Left renal pelvis (tissue), 4 donors: ENCODE measurements at places on chromosomes 2 and 18. TPM values are rescaled to one million over a fixed set of nuclear protein-coding genes. Genes with fewer than 3 reads are reported as not detected.

The UGT1A10 gene
- polyA plus RNA-seq = not detected

The DHRS9 gene
- polyA plus RNA-seq = 0.89 TPM

The DNER gene
- 51.8 TPM for polyA plus RNA-seq

The POTEC gene
- 0.03 TPM for polyA plus RNA-seq

The LRATD1 gene
- 25.8 TPM for polyA plus RNA-seq

The DYTN gene
- not detected for polyA plus RNA-seq

The SERPINB2 gene
- polyA plus RNA-seq = 0.23 TPM

The AGXT gene
- polyA plus RNA-seq = 0.06 TPM

The GDF7 gene
- polyA plus RNA-seq = 4.4 TPM

GRCh38 chr2:168758970-168759820 is 43.2 kb upstream of the NOSTRIN start:
- DNase-seq = peak; percentile 35

GRCh38 chr2:120403261-120403660 is 57.3 kb downstream of the INHBB start:
- no peak for DNase-seq

- no peak for DNase-seq
Observed at GRCh38 chr18:10261344-10262276, 192.8 kb upstream of the APCDD1 start.

DNA sequence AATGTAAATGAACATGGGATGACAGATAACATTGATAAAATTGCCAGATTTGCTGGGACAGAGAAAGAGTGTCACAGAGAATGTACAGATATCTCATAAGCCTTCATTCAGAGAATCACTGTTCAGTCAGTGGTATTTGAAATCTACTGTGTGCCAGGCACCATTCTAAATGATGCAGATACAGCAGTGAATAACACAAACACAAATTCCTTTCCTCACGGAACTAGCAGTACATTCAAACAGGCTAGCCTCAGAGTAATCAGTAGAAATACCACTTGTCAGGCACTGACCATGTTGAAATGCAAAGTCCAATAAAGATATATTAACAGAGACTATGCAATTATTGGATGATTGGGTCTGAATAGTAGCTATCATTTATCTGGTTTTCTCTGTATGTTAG is 211.0 kb downstream of the RDH14 start:
- no peak for DNase-seq

- DNase-seq = no peak
Observed at GRCh38 chr2:156343940-156344301, 11.4 kb upstream of the NR4A2 start.

GRCh38 chr18:74532511-74533025 is 1.7 kb upstream of the CNDP1 start:
- no peak for DNase-seq

- DNase-seq = peak; percentile 34
Observed at GRCh38 chr18:21194871-21195771, 46.9 kb upstream of the GREB1L start.

DNA sequence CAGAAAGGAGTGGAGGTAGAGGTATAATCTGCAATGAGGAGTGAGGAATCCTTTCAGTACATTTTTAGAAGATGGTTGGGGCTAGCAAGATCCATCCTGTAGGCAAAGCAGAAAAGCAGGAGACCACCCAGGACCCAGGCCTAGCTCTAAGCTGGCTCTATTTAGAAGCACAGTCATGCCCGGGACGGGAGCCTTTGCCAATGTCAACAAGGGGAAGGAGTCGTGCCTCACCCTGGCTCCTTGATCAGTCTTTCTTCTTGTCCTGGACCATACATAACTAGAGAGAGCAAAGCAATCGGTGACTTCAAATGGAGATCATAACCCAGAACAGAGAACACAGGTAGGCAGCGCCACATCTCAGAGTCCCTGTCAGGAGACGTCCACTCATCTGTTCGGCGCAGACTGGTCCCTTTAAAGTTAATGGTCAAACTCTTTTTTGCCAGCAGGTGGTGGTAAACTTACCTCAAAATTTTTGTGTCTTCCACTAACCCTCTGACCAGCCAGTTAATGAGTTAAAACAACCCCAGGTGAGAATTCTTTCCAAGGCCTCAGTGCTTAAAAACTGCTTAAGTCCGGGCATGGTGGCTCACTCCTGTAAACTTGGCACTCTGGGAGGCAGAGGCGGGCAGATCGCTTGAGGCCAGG is 8.0 kb downstream of the MC5R start:
- DNase-seq = no peak

DNA sequence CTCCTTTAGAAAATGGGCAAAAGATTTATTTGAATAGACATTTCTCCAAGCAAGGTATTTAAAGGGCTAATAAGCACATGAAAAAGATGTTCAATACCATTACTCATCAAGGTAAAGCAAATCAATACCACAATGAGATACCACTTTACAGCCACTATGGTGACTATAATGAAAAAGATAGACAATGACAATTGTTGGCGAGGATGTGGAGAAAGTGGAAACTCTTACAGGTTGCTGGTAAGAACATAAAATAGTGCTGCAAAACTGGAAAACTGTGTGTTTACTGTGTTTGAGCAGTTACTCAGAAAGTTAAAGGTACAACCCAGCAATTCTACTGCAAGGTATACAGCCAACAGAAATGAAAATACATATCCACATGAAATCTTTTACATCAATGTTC is 31.9 kb upstream of the RNU4ATAC start:
- no peak for DNase-seq

DNA sequence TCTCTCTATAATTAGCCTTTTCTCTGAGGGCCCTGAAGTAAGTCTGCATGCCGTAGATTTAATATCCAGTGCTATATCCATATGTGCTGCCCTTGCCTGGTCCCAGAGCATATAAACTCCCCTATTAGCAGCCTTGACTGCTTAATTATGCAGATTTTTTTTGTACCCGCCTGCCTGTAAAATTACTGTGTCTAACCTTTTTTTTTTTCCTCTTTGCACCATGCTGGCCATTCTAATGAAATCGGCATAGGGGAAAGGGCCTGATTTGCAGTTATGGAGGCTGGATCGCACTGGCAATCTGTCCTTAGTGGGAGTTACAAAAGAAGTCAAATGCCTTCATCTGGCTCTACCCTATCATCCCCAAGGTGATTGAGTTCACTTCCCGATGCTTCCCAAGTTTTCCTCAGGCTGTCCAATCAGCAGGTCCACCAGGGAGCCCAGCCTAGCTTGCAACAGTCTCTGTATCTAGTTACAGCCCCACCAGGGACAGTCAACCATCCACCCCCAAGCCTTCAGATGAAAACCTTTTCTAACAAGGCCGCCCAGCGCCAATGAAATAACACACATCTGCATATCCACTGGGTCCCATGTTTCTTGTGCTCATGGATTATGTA is 239.0 kb downstream of the ZNF521 start:
- no peak for DNase-seq

DNA sequence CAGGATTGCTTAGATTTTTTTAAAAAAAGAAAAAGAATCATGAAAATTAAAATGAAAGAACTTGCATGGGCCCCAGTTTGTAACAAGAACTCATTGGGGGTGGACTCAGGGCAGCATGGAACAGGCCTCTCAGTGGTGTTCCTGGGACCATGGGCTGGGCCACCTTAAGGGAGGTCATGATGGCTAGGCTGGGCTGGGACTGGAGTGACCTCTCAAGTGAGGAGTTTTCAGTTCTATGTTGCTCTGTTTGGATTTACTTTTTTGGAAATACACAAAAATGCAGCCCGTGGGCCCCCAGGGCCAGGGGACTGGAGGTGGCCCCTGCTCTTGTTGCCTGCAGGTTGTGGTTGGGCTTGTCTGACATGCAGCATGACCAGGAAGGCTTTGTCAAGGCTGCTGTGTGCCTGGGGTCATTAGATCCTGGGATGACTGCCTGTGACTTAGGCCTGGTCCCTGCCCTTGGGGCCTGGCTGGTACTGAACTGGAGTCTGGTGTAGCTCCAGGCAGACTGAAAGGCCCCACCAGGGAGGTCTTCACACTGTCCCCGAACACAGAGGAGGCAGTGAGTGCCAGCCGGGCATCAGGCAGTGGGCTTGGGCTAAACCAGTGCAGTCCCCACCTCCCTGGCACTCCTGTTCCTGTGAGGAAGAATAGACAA is 115.6 kb downstream of the GLI2 start:
- no peak for DNase-seq

GRCh38 chr18:36374262-36374661 is 76.7 kb downstream of the FHOD3 start:
- no peak for DNase-seq

DNA sequence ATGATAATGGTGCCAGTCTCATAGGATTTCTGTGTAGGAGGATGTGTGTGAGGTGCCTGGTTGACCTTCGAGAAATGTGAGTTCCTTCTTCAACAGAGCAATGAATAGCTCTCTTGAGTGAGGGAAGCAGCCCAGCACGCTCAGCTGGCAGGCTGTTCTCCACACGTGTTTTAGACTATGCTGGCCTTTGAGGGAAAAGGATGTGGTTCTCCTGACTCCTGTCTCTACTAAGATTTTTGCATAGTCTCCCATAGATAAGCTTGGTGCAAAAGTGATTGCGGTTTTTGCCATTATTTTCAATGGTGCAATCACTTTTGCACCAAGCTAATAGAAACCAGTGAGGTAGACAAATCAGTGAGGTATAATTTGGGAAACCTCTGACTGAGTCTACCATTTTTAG is 284.1 kb downstream of the SLC4A3 start:
- DNase-seq = no peak

GRCh38 chr2:54107903-54108615 is 7.4 kb upstream of the ACYP2 start:
- DNase-seq = no peak

DNA sequence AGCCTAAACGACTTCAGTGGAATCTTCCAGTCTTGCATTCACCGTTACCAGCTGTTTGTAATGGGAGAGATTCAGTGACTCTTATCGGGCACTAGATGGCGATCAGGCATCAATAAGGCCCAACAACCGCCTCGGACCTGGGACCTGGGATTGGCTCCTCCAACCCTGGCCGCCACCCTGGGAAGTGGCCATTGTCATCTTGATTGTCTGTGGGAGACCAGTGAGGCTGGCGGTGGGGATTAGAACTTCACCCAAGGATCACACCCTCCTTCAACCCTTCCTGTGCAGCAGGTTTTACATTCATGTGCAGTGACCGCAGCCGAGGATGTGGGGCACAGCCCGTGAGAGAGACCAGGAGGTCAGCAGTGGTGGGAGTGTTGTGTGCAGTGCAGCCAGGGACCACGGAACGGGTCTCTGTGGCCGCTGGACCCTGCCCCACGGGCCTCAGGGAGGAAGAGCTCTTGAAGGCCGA is 85.3 kb downstream of the SPP2 start:
- DNase-seq = peak; percentile 59

DNA sequence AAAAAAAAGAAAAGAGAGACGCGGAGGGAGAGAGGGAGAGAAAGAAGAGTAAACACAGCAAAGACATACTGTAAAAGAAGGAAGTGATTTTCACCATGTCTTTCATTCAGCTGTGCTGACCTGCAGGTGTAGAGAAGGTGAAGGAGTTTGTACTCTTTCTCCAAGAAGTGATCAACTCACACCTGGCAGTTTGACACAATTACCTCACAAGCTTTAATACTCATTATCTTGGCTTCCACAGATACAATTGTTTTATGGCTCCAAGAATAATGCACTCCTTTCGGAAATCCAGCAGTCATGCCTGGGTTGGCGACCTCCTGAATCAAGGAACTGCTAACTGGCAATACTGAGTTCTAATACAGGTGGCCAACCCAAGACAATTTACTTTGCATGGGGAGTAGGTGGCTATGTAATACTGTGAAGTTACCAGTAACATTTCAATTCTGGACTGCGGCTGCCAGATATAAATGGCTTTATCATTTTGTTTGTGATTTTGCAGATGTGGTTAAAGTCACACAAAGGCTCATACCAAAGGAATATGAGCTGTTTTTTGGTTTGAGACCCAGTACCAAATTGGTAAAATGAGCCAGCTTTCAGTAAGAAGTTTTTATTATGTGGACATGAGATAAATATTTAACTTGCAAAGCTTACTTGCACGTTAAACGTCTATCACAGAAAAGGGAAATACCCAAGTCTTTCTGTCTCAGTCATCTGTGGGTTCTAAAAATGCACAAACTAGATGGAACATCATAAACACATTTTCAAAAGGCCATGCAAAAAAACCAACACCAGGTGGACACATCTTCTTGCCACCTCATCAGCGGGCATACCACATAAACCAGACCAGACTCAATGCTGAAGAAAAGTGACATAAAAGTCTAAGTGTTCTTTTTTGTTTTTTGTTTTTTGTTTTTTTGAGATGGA is 69.3 kb downstream of the NCKAP5 start:
- DNase-seq = no peak

DNA sequence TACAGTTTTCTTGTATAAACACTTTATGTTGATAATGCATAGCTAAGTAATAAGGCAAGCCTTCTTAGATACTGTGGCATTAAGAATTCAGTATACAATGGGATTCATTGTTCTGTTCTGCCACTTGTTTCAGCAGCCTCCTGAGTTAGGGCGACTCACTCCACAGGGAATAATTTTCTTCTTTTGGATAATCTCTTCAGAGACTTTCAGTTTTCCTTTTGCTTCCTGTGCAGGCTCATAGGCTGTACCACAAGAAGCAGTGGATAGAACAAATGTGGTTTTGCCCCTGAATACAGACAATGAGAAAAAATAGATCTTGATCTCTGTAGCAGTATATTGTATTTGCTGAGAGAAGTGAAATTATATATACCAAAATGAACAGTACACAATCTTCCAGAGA is 298.0 kb downstream of the ZNF407 start:
- no peak for DNase-seq

DNA sequence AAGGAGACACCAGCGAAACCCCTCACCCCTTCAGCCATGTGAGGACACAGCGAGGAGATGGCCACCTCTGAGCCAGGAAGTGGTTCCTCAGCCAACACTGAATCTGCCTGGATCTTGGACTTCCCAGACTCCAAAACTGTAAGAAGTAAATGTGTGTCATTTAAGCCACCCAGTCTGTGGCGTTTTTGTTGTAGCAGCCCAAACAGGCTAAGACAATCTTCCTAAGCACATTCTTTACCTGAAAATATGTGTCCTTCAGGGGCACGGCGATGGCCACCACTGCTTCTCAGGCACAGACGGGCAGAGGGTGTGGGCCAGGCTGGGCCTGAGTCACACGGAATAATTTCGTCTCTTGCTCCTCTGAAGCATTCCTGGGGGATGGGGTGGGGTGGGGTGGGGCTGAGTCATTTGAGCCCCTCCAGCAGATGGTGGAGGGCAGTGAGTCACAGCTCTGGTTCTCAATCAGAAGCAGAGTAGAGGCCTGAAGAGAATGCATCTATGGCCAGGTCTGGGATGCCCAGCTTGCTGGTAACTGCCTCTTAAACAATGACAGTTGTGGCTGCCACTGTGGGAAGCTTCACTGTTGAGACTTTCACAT is 142.4 kb downstream of the CAPN13 start:
- DNase-seq = no peak

- no peak for DNase-seq
Observed at GRCh38 chr2:95240091-95240490, 32.8 kb downstream of the ZNF892 start.

DNA sequence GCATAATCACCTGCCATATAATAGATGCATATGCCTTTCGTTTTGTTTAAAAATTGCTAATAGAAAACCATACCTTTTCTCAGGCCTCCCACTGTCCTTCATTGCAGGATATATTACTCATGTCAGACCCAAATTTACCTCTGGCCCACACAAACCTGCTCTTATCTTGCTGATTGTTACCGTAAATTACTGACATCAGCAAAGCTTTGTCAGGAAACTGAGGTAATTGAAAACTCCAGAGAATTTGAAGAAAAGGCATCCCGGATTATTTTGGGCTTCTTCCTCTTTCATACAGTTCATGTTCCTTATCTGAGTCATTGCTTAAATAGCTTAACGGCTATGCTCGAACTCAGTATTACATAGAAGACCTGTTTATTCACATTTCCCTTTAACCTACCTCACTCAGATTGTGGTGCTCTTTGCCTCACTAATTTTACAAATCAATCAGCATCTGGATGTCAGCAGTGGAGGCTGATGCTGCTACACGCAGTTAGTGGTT is 145.7 kb downstream of the ZEB2 start:
- no peak for DNase-seq
